Left renal cortex interstitium (tissue), 4 donors: ENCODE measurements at places on chromosomes 1 and 21. TPM values are rescaled to one million over a fixed set of nuclear protein-coding genes. Genes with fewer than 3 reads are reported as not detected.

Gene WNT3A
- 0.12 TPM for polyA plus RNA-seq

Gene TATDN3
- 19.7 TPM for polyA plus RNA-seq

Gene ZMYND12
- polyA plus RNA-seq, result 5.5 TPM

Gene LCE2B
- polyA plus RNA-seq, result not detected

Gene ZNF648
- polyA plus RNA-seq, result 0.64 TPM

- DNase-seq, result no peak
Observed at GRCh38 chr1:211975152-211975941, 60.0 kb downstream of the INTS7 start.

DNA sequence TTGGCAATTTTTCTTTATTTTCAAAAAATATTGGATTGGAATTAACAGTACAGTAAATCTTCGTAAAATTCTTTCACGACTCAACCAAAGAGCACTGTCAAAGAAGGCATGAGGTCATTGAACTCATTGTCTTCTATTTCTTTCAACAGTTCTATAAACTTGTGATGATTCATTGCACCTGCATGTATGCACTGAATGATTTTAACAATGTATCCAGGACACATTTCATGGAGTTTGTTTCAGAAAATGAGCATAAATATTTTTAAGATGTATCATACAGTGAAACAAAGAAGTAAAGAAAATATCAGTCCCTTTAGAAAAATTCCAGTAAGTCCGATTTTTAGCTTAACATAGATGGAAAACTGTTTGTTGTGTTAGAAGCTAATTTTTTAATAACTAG is 33.6 kb upstream of the CD34 start:
- no peak for DNase-seq

DNA sequence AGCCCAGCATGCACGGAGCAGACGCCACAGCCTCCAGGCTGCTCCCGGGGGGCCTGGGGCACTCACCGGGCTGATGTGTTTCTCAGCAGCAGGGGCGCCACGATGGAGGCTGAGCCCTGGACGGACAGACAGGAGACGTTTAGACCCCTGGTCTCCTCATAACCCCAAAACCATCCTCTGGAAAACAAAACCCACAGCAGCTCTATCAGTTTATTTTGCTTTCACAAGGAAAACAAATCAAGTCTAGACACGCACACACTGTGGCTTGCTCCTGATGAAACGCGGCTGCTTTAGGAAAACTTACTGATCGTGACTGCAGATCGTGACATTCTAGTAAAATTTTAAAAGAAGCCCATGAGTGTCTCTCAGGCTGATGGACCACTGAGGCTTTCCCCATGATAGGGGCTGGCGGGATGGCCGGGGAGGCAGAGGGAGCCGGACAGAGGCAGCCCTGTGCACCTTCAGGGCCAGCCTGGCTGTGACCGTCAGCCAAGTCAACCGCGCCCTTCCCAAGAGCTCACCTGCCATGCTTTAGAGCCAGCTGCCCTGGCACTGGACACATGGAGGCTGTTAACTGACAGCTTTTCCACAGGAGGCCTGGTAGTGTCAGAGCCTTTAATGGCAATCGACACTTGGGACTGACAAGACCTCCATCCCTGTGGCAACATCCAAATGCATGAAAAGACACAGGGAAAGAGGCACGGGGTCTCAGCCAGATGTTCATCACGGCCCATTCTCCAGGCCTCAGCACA is 5.2 kb downstream of the POFUT2 start:
- no peak for DNase-seq

DNA sequence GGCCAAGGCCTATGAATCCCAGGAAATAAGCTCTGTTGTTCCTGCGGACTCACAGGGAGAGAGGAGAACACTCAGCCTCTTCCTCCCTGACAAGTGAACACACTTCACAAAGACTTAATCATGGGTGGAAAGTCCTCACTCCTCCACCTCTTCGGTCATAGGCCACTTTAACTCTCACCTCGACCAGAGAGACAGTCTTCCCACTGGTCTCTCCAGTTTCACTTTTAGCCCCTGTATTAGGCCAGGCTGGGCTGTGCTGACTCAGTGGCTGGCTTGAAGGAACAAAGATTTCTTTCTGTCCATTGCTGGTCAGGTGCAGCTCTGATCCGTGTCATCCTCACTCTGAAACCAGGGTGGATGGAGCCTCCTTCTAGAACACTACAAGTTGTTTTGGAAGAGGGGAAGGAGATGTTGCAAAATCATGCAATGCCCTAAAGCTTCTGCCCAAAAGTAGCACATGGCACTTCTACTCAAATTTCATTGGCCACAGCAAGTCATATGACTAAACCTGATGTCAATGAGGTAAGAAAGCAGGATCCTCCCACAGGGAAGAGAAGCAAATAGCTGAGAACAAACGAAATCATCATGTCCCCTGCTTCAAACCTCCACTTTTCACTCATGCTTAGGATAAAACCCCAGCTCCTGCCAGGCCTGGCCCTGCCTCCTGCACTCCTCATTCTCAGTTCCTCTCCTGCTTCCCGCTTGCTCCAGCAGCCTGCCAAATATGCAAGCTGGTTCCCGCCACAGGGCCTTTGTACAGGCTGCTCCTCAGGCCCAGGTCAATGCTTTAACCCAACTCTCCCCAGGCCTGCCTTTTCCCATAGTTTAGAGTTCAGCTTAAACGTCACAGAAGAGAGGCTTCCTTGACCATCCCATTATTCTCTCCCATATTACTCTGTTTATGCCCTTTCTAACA is 150.5 kb upstream of the RUNX3 start:
- DNase-seq, result no peak

DNA sequence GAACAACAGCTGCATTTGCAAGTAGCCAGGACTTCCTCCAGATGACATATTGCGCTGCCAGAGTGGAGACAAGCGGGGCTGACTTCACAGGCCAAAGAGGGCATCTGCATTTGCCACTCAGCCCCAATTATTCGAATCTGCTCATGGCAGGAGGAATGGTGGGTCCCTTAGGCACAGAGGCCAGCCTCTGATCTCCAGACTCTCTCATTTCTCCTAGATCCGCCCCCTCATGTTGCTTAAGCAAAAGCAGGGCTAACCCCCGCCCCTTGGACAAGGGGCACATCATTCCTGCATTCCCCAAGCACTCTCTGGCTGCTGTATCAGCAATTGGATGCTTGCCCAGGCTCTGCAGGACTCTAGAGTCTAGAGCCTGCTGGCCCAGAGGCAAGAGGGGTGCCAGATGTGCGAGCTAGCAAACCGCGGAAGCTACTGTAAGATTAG is 262.4 kb downstream of the ST6GALNAC3 start:
- no peak for DNase-seq

GRCh38 chr1:209675565-209676154 is 448 bp downstream of the G0S2 start:
- peak; percentile 32 for DNase-seq

GRCh38 chr1:75953461-75953860 is 21.3 kb upstream of the ASB17 start:
- DNase-seq, result peak; percentile 6

DNA sequence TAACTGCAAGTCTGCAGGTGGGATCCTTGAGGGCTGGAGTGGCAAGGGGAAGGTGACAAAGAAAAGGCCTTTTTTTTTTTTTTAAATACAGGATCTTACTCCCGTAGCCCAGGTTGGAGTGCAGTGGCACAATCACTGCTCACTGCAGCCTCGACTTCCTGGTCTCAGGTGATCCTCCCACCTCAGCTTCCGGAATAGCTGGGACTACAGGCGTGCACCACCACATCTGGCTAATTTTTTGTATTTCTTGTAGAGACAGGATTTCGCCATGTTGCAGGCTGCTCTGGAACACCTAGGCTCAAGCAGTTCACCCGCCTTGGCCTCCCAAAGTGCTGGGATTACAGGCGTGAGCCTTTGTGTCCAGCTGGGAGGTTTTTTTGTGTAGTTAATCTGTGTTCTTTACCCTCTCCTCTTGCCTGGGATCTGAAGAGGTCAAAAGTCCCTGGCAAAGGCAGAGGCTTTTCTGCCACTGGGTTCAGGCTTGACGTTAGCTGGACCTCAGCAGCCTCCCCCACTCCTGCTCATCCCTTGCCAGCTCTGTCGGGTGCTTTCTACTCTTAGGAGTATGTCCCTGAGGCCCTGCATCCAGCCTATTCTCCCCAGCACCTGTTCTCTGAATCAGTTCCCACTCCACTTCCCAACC is 5.2 kb downstream of the IL6R start:
- no peak for DNase-seq

- no peak for DNase-seq
Observed at GRCh38 chr1:213119794-213120193, 68.8 kb downstream of the RPS6KC1 start.

DNA sequence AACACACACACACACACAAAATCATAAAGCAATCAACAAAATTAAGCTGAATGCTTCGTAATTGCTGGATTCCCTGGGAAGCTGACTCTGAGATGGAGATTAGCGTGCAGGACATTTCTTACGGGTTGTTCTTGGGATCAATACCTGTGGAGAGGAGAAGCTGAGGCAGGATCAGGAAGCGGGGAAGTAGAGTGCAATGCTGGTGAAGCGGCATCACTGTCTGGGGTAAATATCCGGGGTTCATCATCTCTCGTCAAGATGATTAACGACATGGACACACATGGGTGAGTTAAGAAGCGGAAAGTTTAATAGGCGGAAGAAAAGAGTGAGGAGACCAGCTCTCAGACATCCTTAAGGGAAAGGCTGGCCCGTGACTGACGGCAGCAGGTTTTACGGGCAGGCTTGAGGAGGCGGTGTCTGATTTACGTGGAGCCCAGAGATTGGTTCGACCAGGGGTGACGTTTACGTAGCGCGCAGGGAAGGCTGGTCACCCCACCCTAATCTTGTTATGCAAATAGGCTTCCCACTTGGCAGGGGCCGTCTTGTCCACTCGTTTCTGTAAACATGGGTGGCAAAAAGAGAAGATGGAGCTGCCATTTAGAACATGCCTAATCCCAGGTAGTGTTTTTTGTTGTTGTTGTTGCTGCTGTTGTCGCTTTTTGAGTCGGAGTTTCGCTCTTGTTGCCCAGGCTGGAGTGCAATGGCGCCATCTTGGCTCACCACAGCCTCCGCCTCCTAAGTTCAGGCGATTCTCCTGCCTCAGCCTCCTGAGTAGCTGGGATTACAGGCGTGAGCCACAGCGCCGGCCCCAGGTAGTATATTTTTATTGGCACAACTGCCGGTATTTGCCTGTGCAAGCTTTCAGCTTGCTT is 135.6 kb upstream of the KCNJ15 start:
- DNase-seq, result no peak

- DNase-seq, result no peak
Observed at GRCh38 chr1:29931477-29932175, 695.3 kb downstream of the PTPRU start.

GRCh38 chr1:34869760-34870159 is 10.2 kb upstream of the SMIM12 start:
- DNase-seq, result no peak

DNA sequence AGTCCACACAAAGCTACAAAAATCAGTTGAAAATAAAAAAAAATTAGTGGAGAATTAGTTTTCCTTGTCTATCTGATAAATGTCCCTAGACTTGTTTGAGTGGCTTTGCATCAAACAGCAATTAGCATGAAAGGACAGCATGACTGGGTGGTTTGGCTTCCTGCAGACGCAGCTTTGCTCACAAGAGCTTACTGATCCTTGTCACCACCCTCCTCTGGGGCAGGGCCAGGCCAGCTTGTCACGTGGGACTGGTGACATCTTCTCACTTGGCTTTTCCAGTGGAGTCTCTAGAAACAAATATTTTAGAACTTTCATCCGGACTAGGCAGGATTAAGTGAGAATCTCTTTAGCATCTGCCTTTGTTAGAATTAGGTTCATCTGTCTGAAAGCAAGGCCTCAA is 76.0 kb upstream of the OLIG2 start:
- DNase-seq, result no peak

DNA sequence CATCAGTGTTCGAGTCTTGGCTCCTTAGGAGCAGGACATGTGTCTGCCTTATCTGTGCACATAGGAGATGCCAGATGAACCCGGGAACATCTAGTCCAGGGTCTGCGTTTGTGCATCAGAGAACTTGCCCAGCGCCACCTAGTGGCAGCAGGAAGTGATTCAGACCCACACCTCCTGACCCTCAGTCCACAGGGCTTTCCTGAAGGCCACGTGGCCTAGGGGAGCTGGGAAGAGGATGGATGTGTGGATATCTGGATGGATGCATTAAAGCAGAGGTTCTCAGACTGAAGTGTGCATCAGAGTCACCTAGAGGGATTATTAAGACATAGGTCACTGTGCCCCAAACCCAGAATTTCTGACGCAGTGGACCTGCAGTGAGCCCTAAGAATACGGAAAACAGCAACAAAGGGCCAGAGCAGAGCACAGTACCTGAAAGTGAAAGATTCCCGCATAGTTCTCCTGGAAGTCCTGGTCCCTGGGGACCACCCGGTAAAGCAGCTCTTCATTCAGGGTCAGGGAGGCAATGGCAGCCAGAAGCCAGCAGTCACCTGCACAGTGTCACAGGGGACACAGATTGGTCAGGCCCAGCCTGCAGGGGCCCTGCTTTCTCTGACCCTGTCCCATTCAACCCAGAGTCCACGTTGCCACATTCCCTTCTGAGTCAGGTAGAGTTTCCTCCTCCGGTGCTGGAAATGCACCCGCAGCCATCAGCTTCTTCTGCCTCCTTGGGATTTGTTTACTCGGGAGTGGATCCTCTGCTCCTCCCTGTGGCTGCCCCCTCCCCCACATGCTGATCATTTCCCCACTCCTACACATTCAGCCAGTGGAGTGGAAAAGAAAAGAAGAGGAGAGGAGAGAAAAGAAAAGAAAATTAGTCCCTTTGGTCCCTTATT is 37.0 kb downstream of the CAPN8 start:
- no peak for DNase-seq
